Kasumi-1 (cell line): ENCODE measurements at places on chromosomes 3 and 15.

DNA sequence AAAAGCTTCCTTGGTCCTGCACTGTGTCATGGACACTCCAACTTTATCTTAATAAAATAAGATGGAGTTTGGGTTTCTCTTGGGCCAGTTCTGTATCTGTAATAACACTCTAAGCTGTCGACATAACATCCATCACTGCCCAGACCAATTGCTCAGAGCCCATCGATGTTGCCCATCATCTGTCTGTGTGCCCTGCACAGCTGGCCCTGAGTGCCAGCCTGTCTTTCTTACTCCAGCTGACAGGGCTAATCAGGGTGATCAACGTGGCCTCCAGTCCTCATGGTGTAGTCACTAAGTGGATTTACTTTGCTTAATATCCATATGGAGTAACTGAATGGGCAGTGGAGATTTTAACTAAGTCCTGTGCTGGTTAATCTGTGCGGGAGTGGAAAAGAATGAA is 419.8 kb upstream of the TPM1 start:
- DNase-seq, result no peak

DNA sequence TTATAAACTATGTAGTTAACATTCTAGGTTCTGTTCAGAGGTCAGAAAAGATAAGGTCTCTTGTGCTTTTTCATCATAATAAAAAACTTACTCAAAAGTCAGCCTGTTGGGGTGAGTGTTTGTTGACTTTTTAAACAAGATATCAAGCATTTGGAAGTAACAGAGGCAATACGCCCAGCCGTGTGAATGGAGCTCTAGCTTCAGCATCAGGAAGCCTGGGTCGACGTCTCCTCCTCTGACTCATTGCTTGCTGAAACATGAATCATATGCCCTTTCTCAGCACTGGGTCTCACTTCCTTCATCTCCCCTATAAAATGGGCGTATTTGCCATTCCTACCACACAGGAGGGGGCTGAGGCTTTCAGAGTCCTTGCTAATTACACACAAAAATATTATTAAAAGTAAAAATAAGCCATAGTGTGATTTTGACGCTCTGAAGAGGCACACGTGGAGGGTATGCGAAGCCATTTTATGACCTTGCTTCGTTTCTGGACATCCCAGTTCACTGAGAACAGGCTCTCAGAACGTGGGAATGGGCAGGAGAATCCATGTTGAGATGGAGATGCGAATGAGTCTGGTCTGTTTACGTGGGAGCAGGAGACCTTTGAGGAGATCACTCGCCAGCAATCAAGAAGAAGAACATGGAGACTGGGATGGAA is 220.8 kb upstream of the TPRG1 start:
- DNase-seq, result peak; percentile 71

GRCh38 chr3:11721479-11721878 is 77.8 kb upstream of the VGLL4 start:
- no peak for DNase-seq

DNA sequence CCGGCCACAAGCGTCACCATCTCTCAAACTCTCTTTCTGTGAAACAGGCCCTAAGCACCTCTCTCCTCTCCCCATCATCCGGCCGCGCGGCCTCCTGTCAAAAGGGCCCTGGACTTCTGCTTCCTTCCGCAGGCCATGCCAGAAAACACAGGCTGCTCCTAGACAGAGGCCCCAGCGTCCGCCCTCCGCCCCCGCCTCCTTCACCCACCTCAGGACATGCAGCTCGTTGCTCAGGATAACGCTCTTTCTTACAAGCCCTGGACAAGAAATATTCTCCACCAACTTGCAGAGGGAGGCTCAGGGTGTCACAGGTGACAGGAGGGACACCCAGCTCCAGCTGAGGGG is 212.0 kb downstream of the XXYLT1 start:
- no peak for DNase-seq

DNA sequence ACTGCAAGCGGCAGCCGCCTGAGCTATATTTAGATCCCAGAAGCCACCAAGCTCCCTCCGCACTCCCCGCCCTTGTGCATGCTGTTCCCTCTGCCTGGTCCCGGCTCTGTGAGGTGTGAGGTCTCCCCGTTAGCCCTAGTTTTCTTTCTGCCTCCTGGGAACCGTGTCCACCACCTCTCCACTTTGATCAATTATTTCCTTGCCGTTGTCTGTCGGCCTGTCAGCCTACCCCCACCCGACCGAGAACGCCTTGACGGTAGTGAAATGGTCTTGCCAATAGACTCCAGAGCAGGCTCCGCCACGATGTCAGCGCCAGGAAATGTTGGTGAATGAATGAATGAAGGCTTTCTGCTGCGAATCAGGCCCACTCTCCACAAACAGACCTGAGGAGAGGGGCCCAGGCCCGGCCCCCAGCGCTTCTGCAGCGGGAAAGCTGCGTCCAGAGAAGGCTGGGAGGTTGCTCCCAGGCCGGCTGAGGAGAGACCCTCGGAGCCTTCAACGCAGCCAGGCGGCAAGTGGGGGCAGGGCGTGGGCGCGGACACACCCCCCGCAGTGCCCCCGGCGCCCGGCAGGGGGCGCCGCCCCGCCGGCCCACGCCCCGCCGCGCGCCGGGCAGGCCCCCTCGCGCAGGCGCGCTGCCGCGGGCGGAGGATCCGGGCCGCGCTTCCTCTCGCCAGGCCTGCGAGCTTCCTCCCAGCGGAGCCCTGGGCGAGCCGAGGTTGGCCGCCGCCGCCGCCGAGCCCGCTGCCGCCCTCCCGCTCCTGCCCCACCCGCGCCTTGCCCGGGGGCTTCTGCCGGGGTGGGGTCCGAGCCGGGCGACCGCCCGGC is at the start of gene CSK:
TSS of gene CSK (plus strand) at position 650 of the 828 bp plus-strand sequence. CDS start 16,218 bp downstream, outside the sequence.
- DNase-seq, result peak; percentile 64

DNA sequence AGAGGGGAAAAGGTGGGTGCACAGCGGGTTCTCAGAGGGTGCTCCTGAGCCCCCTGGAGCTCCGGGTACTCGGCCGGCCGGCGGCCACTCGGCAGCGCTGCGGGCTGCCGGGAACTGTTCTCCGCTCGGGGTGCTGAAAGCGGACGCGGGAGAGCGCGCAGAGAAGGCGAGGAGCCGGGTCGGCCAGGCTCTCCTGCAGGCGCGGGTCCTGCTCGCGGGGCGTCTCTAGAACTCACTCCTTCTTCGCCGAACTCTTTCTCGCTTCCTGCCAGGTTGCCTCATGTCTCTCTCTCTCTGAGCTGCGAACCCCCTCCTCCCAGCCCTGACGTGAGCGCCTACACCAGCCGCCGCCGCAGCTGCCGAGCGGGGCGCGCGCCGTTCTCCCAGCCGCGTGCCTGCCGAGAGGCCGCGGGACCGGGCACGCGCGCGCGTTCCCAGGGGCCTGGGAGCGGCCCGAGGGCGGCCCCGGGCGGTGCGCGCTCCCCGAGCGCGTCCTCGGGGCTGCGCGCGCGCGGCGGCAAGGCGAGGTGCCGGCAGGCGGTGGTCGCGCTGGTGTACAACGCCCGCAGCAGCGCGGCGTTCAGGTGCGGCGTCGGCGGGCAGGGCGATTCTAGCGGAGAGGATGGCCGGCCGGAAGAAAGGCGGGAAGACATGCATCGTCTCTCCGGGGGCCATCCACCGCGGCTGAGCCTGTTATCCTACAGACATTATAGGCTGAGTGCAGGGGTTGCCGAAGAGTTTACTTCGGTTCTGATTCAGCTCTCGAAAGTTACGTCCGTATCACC is at the start of gene PEX5L:
TSS of gene PEX5L (minus strand) at position 267 of the 785 bp plus-strand sequence. CDS start 338 bp downstream, outside the sequence.
- DNase-seq, result peak; percentile 49
